RKO (cell line): ENCODE measurements at places on chromosomes 16 and 17.
A peak's percentile ranks its signal among the peaks of the same experiment; 100 is the strongest.

- DNase-seq, result no peak
Observed at GRCh38 chr17:55394357-55395021, 27.1 kb downstream of the MMD start.

DNA sequence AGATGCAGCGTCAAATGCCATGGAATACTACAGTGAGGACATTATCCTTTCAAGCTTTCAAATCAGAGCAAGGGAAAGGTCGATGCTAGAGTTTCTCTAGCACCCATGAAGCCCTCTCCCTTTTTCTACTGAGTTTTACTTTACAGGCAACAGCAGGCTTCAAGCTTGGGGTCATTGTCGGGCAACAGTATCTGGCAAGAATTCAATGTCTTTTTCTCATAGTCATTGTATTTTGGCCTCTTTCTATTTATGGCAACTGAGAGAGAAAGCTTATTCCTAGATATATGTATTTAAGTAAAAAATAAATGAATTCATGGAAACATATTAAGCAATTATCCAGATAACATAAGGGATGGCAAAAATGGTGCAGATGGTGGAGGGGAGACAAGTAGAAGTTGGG is 364 bp upstream of the CETP start:
- no peak for DNase-seq

DNA sequence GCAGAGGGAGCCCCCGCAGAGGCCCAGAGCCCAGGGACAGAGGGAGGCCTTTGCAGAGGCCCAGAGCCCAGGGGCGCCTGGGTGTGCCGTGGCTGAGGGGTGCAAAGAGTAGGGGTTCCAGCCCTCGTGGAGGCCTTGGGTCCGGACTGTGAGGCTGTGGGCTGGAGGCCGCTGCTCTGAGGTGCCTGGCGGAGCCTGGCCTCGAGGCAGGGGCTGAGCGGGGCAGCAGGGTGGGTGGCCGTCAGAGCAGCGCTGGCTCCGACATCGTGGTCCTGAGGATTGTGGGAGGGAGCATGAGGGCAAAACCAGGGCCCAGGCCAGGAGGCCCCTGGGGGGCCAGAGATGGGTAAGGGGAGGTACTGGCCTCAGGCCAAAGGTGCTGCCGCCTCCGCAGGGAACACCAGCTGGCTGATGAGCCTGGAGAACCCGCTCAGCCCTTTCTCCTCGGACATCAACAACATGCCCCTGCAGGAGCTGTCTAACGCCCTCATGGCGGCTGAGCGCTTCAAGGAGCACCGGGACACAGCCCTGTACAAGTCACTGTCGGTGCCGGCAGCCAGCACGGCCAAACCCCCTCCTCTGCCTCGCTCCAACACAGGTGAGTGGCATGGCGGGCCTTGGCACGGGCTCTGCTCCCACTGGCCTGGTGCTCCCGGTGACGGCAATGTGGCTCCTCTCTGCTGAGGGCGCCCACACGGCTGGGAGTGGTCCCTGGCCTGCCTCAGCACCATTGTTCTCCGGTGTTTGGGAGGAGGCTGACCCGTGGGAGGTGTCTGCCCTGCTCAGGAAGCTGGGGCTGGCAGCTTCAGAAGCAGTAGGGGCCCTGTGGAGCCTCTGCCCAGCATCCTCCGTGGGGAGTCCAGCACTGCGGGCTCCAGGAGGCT is 33.7 kb downstream of the TSC2 start:
- no peak for DNase-seq

DNA sequence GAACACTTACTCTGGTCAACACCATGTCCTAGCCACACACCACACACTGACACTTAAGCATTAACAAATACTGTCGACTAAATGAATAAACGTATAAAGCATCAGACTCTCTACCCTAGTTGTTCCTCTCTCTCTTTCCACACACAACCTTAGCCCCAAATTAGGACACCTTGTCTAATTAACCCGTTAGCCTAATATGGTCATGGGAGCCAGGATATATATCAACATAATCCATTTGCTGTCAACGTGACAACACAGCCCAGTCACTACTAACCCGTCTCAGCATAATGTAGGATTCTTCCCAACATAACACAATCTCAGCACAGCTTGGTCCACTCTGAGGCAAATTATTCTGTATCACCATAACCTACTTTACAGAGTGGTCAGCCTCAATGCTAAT is 2.2 kb downstream of the DVL2 start:
- DNase-seq, result no peak

GRCh38 chr16:8763899-8764298 is 33.5 kb downstream of the TMEM186 start:
- DNase-seq, result no peak

DNA sequence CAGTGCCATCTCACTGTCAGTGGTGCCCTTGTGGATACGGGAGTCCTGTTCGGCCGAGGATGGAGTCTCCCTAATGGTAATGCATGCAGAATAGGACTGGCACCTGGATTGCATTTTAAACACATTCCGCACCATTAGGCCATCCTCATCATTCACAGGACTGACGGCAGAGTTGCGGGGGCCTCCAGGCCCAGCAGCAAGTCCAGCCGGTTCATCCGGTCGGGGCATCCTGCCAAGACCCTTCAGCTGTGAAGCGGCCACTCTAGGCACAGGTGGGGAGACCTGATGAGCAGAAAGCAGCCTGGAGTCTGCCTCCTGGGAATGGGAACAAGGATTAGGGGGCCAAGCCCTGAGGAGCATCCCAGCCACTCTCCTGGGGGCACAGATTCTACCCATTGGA is 90.3 kb upstream of the XYLT1 start:
- DNase-seq, result no peak

DNA sequence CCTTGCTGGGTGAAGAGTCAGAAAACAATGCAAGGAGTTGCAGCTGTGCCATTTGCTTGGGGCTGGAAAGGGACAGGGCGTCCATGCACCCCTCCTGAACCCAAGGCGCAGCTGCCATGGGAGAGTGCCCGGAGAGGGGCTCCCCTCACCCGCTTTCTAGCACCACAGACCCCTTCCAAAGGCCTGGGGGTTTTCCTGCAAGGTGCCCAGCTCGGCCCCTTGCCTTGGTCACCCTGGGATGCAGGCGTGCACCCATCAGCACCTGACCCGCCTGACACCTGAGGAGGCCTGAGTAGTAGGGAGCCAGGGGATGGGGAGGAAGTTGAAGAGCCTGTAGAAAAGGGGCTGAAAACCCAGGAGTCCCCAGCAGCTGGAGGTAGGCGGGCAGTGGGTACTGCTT is 30.3 kb downstream of the TMEM186 start:
- DNase-seq, result no peak

DNA sequence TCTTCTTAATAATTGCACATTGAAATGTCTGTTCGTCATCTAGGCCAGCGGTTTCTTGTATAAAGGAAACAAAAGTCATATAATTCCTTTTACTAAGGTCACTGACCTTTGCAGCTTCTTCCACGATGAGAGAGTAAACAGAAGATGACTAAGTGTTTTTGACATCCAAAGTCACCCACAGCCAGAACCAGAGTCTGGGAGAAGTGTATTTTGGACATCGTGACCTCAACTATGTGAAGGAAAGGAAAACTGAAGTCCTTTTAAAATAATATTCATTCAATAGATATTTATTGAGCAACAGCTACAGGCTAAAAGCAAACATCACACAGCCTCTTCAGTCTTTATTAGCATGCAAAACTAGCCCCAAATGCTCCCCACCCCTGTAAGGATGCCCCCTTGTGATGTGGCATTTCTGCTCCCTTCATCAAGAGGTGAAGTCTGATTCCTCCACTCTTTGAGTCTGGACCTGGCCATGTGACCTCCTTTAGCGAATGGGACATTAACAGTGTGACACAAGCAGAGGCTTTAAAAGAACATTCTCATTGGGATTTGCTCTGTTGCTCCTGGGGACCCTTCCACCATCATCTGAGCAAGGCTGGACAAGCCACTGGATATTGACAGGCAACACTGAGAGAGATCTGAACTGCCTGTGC is 8.1 kb upstream of the PMP22 start:
- no peak for DNase-seq

- no peak for DNase-seq
Observed at GRCh38 chr17:62666061-62666800, 38.8 kb downstream of the MRC2 start.

- DNase-seq, result no peak
Observed at GRCh38 chr16:70428178-70428998, 10.5 kb downstream of the ST3GAL2 start.

- DNase-seq, result no peak
Observed at GRCh38 chr17:78291944-78292910, 60.8 kb downstream of the TMEM235 start.

GRCh38 chr16:22093996-22094395 is 1.7 kb downstream of the VWA3A start:
- no peak for DNase-seq

DNA sequence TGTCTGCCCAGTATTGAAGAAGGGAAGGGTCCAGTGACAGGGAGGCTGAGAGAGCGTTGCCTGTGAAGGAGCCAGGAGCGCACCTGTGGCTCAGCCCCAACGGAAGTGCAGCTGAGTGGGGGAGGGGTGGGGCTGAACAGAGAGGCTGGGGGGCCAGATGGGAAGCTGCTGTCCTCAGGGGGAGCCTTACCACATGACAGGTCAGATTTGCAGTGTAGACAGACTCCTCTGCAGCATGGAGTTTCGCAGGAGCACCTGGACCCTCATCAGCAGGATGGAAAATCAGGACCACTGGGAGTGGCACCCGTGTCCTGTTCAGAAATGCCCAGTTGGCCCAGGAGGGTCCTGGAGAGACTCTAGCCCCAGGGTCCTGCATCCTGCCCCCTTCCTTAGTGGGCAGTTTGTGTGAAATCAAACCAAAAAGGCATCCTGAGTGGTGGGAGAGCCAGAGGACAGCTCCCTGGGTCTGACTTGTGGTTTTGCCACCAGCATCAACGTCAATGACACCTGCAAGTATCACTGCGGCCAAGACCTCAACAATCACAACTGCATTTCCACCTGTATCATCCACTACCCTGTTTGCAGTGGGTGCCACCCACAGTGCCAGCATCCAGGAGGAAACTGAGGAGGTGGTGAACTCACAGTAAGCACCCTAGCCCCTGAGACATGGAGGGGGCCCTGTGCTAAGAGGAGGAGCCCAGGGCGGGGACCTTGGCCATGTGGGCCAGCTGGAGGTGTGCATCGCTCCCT is 7.8 kb downstream of the CD300A start:
- no peak for DNase-seq

DNA sequence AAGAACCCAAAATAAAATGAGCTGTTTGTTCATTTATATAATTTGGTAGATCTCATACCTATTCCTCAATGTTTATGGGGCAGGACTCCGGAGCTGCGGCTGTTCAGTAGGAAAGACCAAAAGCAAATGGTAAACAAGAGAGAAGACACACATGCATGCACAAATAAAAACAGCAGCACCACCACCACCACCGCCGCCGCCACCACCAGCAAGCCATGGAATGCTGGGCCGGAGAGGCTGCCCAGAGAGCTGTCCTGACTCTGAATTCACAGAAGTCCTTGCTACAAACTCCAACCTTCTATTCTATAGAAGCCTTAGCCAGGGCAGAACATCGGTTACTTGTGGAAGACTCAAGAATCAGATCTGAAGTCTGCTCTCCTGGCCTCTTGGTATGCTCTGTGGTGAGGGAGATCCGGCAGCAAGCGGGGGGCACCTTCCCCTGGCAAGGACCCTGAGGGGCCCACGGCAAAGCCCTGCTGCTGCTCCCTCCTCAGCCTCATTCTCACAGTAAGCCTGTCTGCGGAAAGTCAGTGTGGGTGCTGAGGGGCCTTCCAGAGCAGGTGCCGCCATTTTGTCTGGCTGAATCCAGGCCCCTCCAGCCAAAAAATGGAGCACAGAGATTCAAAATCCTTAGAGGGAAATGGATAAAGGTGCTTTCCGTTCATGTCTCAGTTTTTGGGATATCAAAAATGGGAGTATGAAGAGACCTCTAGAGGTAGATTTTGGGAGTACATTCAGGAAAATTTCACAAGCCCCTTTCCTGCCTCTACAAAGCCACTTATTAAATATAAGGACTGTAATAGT is 6.4 kb upstream of the FOXJ1 start:
- peak; percentile 57 for DNase-seq

DNA sequence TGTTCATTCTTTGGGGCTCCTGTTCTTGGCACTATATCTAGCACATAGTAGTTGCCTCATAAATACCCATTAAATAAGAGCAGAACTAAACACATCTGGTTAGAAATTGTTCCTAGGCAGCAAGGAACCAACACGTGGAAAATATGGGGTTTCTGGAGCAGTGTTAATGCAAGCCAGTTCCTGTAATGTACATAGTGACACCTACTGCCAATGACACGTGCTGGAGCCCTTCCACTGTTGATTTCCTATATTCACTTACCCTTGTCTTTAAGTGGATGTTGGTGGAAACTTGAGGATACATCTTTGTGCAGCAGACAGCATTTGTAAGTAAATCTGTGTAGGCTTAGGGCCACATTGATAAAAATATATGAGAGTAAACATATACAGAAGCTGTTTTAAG is 1.6 kb upstream of the IRF8 start:
- DNase-seq, result peak; percentile 6

DNA sequence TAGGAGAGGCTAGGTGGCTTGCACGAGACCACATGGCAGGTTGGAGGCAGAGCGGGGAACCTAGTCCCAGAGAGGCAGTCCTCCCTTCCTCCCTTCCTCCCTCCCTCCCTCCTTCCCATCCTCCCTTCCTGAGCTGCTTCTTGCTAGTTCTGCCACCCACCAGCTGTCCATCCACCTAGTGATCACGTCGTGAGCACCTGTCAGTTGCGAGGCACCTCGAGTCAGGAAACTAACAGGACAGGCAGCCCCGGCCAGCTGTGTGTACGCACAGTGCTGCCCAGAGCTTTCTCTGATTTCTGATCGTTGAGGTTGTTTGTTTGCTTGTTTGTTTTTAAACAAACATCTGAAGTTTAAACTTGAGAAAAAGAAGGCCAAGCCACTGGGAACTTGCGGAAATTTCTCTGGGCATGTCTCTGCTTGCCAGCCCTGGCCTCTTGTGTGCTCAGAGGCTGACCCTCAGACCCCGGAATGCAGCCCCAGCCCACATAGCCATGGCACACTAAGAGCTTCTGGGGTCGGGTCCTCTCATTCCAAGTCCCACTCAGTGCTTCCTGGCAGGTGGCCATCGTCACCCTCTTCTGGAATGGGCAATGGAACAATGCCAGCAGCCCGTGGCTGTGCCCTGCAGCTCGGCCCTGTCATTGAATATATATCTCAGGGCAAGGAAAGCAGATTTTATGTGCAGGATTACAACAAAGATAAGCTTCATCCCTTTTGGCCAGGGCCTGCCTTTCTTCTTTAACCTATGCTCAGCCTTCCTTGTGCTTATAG is 174.0 kb downstream of the KATNIP start:
- no peak for DNase-seq

- DNase-seq, result no peak
Observed at GRCh38 chr17:49640556-49640955, 37.3 kb downstream of the SPOP start.
